Left renal cortex interstitium (tissue), 4 donors: ENCODE measurements at places on chromosomes 7 and 10. TPM values are rescaled to one million over a fixed set of nuclear protein-coding genes. Genes with fewer than 3 reads are reported as not detected.
A peak's percentile ranks its signal among the peaks of the same experiment; 100 is the strongest.

The SYT15B gene
- polyA plus RNA-seq: 3.6 TPM

The SEC61A2 gene
- polyA plus RNA-seq: 21.9 TPM

The POLR3A gene
- polyA plus RNA-seq: 18.9 TPM

The DGKI gene
- 1.5 TPM for polyA plus RNA-seq

The INPP5A gene
- 39.8 TPM for polyA plus RNA-seq

The LRMDA gene
- 23.5 TPM for polyA plus RNA-seq

The C10orf62 gene
- 0.29 TPM for polyA plus RNA-seq

The LRRC18 gene
- polyA plus RNA-seq: 0.11 TPM

DNA sequence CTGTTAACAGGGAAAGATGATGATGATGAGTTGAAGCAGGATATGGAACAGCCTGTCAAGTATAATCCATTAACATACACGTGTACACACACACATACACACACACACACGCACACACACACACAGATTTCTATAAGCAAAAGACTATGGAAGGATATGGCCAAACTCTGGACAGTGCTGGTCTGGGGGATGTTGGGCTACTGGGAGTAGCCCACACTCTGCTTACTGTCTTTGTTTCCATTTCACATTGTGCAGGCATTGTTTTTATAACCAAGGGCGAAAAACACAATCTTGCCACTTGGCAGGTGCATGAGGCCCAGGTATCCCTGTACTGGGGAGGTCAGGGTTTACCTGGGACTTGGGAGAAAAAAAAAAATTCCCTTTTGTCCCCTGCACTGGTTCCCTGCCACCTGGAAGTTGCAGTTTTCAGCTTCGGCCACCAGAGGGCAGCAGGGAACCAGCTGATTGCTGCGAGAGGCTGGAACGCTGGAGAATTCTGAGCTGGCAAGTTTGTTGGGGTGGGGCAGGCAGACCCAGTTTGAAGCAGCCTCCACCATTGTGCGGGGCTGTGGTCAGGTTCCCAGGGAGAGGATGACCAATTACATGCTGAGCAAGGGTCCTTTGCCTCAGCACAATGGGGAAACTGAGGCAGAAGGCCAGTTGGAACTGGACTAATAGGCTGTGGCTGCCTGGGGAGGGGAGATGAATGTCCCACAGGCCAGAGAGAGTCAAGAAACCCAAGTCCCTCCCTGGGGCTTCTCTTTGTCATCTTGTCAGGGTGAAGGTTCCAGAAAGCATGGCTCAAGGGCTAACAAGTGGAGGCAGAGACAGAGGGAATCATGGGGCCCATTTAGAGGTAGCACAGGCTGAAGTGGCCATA is 27.3 kb downstream of the PPIF start:
- peak; percentile 37 for DNase-seq

GRCh38 chr10:114825513-114826253 is 4.1 kb downstream of the FHIP2A start:
- DNase-seq: no peak

DNA sequence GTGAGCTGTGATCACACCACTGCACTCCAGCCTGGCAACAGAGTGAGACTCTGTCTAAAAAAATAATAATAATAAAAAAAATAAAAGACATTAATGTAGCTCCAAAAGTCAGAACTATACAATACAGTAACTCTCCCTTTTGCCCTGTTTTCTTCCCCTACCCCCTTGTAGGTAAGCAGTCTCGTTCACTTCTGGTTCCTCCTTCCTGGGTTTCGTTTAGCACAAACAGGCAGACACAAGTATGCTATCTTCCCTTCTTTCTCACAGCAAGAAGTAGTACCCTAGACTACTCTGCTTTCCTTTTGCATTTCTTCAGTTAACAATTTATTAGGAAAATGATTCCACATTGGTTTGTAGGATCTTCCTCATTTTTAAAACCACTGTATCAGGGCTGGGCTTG is 33.1 kb downstream of the PDSS1 start:
- DNase-seq: no peak

- DNase-seq: no peak
These were observed 172.3 kb upstream of the ADO start for GRCh38 chr10:62632071-62632809.

DNA sequence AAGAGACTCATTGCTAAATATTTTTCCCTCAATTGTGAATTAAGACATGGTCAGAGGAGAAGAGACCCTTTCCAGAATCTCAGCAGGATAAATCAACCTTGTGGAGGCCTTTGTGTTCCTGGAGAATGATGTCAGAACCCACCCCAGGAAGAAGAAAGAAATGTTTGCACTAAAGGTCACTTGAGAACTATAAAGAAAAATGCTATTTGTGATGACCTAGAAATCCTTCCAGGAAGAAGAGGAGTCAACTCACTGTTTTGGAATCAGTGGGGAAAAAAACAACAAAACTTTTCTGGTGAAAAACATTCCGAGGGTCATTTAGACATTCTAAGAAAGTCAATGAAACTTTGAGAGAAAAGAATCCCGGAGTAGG is 129.1 kb upstream of the ANKRD1 start:
- DNase-seq: no peak

- no peak for DNase-seq
These were observed 27.3 kb downstream of the TFAM start for GRCh38 chr10:58412502-58412961.

DNA sequence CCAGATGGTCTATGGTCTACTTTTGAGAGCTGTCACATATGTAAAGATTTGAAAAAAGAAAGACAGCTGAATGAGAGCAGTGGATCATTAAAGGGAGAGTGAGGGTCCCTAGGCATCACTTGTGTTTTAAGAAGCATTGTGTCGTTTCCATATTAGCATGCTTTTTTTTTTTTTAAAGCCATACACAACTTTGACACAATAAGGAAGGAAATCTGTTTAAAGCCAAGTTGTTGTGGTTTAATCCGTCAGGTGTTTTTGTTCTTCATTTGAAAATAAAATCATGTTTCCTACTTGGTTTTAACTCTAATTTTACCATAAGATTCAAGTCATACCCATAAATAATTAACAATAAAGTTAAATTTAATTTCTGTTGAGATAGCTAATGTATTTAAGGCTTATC is 53.5 kb downstream of the MDFIC start:
- DNase-seq: no peak

DNA sequence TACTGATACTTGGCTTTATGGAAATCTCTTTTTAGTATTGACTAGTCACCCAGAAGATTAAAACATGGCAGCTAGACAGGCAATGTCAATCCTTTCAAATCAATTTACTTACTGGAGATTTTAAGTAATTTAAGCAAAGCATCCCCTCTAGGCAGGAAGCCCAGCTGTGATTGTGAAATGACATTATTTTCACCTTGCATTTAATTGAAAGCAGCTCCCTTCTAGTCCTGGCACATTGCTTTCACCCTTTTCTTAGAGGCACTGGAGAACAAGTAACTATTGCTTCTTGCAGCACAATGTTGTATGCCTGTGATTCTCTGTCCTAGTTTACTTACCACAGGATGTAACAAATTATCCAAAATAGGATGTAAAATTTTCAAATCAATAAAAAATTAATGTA is 13.3 kb downstream of the ST7 start:
- DNase-seq: no peak

GRCh38 chr10:12547301-12547771 is 198.0 kb downstream of the CAMK1D start:
- DNase-seq: no peak

DNA sequence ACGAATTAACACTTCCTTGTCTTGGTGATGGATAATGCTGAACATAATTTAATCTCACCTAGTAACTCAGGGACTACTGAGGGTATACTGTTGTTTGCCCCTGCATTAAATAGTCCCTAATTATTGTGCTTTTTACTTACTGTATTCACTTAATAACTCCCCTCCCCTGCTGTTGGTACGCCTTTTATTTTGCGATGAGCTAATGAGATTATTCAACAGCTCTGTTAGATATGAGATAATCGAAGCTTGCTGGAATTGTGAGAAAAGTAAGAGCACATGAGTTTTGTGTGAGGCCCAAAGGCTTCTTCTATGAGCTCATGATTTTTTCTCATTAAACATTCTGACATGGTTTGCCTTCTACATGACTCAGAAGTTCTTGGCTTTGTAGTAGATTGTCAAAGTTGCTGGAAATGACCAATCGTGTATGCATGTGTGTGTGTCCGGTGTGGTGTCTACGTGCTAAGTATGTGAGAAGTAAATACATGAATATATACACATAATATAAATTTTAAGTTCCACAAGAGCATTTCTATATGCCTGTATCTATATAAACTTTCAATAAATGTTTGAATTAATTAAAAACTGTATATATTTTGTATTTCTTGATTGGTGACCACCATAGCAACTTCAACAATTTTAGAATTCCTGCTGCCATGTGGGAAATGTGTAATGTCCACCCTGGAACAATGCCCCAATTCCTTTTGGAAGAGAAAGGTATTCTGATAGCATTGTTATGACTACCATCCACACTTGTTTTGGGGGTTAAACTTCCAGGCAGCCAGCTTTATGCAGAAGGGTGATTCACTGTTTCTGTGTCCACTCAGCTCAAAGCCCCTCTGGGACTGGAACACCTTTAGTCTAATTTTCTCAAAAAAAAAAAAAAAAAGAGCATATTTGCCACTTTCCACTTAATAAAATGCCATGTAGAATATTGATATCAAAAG is 106.2 kb downstream of the SAMD9 start:
- DNase-seq: no peak

GRCh38 chr7:79979437-79979836 is 155.2 kb upstream of the GNAI1 start:
- no peak for DNase-seq

- no peak for DNase-seq
These were observed 5.0 kb downstream of the SKIDA1 start for GRCh38 chr10:21520509-21520908.

DNA sequence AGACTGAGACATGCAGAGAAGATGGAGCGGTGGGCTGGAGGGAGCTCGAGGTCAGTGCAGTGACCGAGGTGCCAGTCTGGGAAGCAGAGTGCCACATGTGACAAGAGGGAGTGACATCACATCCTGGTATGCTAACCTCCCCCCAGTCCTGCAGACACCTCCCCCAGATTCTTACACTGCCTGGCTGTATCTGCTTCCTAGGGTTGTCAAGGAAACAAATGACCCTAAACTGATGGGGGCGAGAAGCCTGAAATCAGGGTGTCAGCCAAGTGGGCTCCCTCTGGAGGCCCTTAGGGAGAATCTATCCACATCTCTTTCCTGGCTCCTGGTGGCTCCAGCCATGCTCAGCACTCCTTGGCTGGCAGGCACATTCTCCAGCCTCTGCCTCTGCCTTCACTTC is 316.1 kb upstream of the ZMIZ1 start:
- DNase-seq: no peak

DNA sequence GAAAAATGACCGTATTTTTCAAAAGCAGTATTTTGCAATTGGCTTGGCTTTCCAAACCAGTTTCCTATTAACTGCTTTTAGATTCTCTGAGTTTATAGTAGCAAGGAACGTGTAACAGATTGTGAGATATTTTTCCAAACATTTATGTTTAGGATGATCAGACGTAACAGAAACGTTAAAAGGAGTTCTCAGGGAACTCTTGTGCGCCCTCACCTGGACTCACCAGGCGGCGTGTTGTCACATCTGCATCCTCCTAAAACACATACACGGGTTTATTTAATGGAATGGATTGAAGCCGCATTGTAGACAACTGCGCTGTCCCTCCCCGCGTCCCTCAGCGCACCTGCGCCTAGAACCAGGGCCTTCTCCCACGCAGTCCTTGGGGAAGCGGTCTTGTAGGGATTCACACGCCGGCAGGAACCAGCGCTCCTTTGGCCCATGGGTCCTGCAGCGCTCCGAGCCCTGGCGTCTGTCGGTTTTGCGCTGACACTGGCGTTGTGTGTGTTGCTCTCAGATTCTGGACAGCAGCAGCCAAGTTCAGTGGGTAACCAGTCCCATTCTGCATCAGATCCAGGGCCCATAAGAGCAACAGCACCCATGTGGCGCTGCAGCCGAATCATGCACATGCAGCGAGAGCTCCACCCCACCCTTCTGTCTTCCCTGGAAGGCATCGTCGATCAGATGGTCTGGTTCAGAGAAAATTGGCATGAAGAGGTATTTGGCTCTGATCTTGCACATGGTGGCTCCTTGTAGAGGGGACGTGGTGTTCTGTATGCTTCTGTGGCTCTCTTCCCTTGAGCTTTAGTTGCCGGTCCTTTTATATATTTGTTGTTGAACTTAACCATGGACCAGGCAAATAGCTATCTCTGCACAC is 114.9 kb downstream of the TRRAP start:
- DNase-seq: no peak
